Activated naive CD4-positive, alpha-beta T cell treated with anti-CD3 and anti-CD28 coated beads, Interleukin-2, amount 50 U/mL, for 72 hours (primary cell): ENCODE measurements at places on chromosomes 1 and 21. TPM values are rescaled to one million over a fixed set of nuclear protein-coding genes. Genes with fewer than 3 reads are reported as not detected.

The LRRC53 gene
- total RNA-seq = not detected

The DCDC2B gene
- 0.16 TPM for total RNA-seq

The FMO4 gene
- total RNA-seq = 2.9 TPM

The FAM177B gene
- total RNA-seq = not detected

The IQGAP3 gene
- 5.1 TPM for total RNA-seq

The TRIM46 gene
- 6.8 TPM for total RNA-seq

The SHE gene
- total RNA-seq = not detected

The ST6GALNAC3 gene
- total RNA-seq = 3.8 TPM

The ZNF648 gene
- 0.12 TPM for total RNA-seq

The SFN gene
- total RNA-seq = 1.1 TPM

The CPTP gene
- total RNA-seq = 9.8 TPM

The NTMT2 gene
- not detected for total RNA-seq

The UTP25 gene
- 11.4 TPM for total RNA-seq

The EFHD2 gene
- total RNA-seq = 18.8 TPM

The CXADR gene
- total RNA-seq = 0.14 TPM

The UMODL1 gene
- total RNA-seq = 0.18 TPM

The TMPRSS15 gene
- not detected for total RNA-seq

The TCHHL1 gene
- not detected for total RNA-seq

The TMEM201 gene
- total RNA-seq = 14.8 TPM

The MMP23B gene
- 1.6 TPM for total RNA-seq

The GREM2 gene
- 0.16 TPM for total RNA-seq

The SLAMF9 gene
- not detected for total RNA-seq

The MFSD2A gene
- 7.1 TPM for total RNA-seq

The NR1I3 gene
- not detected for total RNA-seq

The ANKRD35 gene
- total RNA-seq = 0.50 TPM

The NHLH2 gene
- not detected for total RNA-seq

The OPRD1 gene
- not detected for total RNA-seq

The TMPRSS3 gene
- 68.6 TPM for total RNA-seq

The SASS6 gene
- 16.7 TPM for total RNA-seq

The WNT9A gene
- total RNA-seq = not detected

The AMY2A gene
- total RNA-seq = not detected

The VHLL gene
- total RNA-seq = not detected

The TNFRSF1B gene
- total RNA-seq = 98.1 TPM
